T-helper 1 cell treated with Interleukin-12 subunit alpha and Interleukin-12 subunit beta and Interleukin-4 antibody, amounts not matched to agents 30 ng/mL and 1 ng/mL, for 36 hours (primary cell): ENCODE measurements at places on chromosomes 7 and 10. TPM values are rescaled to one million over a fixed set of nuclear protein-coding genes. Genes with fewer than 3 reads are reported as not detected.

MBLAC1 gene
- total RNA-seq, result 5.0 and 6.0 TPM in 2 replicates

SPDYE11 gene
- total RNA-seq, result not detected in 2 replicates

PCDH15 gene
- not detected in 2 replicates for total RNA-seq

HOXA13 gene
- not detected in 2 replicates for total RNA-seq

CAV2 gene
- not detected in 2 replicates for total RNA-seq

CALHM1 gene
- total RNA-seq, result 0.17 and 0.25 TPM in 2 replicates

LRRC18 gene
- total RNA-seq, result not detected in 2 replicates

FOXP2 gene
- total RNA-seq, result not detected in 2 replicates

SPOCK2 gene
- 341 and 344 TPM in 2 replicates for total RNA-seq

FAM200A gene
- 4.2 and 4.5 TPM in 2 replicates for total RNA-seq

PLEKHS1 gene
- 0.22 TPM in 2 replicates for total RNA-seq

AS3MT gene
- total RNA-seq, result 0.12 TPM in 1 of 2 replicates, not detected in the other

HOXA11 gene
- total RNA-seq, result not detected in 2 replicates

EPO gene
- not detected in 2 replicates for total RNA-seq

CFAP46 gene
- total RNA-seq, result not detected in 2 replicates

ADAM12 gene
- total RNA-seq, result 0.07 and 0.17 TPM in 2 replicates

MRPS33 gene
- total RNA-seq, result 67.6 and 67.9 TPM in 2 replicates

PTPRE gene
- total RNA-seq, result 27.7 and 35.7 TPM in 2 replicates

CCDC172 gene
- total RNA-seq, result not detected in 2 replicates

GNAT3 gene
- not detected in 2 replicates for total RNA-seq

GBX1 gene
- not detected in 2 replicates for total RNA-seq

LRRN3 gene
- 127 and 129 TPM in 2 replicates for total RNA-seq

TACC2 gene
- total RNA-seq, result not detected in 2 replicates

C10orf67 gene
- total RNA-seq, result 0.20 TPM in 2 replicates

VENTX gene
- not detected in 2 replicates for total RNA-seq

HMX2 gene
- not detected in 2 replicates for total RNA-seq

SUGCT gene
- 0.54 TPM in 1 of 2 replicates, not detected in the other for total RNA-seq
